ENCODE measurements at places on chromosomes 7 and 10.

- no peak for DNase-seq
Measured at GRCh38 chr10:14670551-14671240, 104.0 kb downstream of the FAM107B start.

DNA sequence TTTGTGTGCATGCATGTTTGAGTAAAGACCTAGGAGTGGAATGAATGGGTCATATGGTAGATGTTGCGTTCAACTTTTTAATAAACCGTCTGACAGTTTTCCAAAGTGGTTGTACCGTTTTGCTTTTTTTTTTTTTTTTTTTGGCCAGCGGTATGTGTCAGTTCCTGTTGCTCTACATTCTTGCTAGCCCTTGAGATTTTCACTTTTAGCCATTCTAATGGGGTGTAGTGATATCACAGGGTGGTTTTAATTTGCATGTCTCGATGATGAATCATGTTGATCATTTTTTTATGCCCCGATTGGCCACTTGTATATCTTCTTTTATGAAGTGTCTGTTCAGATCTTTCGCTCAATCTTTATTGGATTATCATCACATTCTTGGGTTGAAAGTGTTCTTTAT lies 320.7 kb downstream of the CAMK1D start:
- no peak for DNase-seq

DNA sequence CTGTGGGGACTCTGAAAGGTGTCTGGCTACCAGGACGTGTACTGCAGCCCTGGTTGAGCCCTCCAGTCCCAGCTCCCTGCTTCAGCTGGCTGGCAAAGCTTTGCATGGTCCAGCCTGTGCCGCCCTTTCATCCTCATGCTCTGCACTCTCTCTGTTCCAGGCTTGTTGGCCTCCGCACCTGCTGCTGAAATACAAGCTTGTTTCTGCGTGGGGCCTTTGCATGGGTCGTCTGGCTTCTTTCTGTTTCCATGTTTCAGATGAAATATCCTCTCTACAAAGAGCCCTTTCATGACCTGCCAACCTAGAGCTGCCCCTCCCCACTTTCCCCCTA lies 45.9 kb downstream of the TSPAN15 start:
- no peak for DNase-seq

- DNase-seq = no peak
Measured at GRCh38 chr10:109971634-109972033, 36.1 kb upstream of the ADD3 start.

GRCh38 chr10:17607603-17608332 lies 9.4 kb downstream of the HACD1 start:
- no peak for DNase-seq

- no peak for DNase-seq
Measured at GRCh38 chr7:69748530-69748929, 150.3 kb downstream of the AUTS2 start.

GRCh38 chr10:121698336-121698735 lies 100.1 kb upstream of the FGFR2 start:
- DNase-seq = no peak

GRCh38 chr10:31319602-31320549 lies 860 bp downstream of the ZEB1 start:
- peak; percentile 35 for DNase-seq

DNA sequence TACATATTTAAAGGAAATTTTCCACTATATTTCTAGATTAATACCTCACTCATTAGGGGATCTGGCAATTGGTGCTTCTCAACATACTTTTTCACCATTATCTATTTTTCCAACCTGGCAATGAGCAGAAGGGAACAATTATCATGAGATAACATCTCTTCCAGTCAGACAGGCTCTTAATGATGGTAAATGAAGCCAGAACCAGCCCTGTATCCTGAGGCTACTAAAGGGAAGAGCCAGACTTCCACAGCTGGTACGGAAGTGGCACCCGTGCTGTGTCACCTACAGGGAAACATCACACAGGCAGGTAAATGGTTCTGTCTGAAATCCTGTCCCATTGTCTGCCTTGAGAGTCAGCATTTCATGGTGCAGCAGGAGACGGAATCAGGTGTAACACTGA lies 75.9 kb downstream of the ELMO1 start:
- DNase-seq = no peak

GRCh38 chr10:132061030-132061429 lies 4.7 kb upstream of the JAKMIP3 start:
- no peak for DNase-seq

- no peak for DNase-seq
Measured at GRCh38 chr7:91005841-91006240, 258.4 kb upstream of the FZD1 start.

- peak; percentile 22 for DNase-seq
Measured at GRCh38 chr7:4682621-4683042, 537 bp downstream of the FOXK1 start.

- no peak for DNase-seq
Measured at GRCh38 chr10:86292462-86293395, 73.9 kb downstream of the GRID1 start.

GRCh38 chr10:122164815-122165483 lies 106.1 kb upstream of the BTBD16 start:
- no peak for DNase-seq

GRCh38 chr10:94293354-94293753 lies 69.4 kb downstream of the NOC3L start:
- DNase-seq = no peak

- DNase-seq = no peak
Measured at GRCh38 chr10:112805254-112805590, 144.8 kb upstream of the TCF7L2 start.

- DNase-seq = no peak
Measured at GRCh38 chr10:50613726-50614443, 9.9 kb downstream of the SGMS1 start.

DNA sequence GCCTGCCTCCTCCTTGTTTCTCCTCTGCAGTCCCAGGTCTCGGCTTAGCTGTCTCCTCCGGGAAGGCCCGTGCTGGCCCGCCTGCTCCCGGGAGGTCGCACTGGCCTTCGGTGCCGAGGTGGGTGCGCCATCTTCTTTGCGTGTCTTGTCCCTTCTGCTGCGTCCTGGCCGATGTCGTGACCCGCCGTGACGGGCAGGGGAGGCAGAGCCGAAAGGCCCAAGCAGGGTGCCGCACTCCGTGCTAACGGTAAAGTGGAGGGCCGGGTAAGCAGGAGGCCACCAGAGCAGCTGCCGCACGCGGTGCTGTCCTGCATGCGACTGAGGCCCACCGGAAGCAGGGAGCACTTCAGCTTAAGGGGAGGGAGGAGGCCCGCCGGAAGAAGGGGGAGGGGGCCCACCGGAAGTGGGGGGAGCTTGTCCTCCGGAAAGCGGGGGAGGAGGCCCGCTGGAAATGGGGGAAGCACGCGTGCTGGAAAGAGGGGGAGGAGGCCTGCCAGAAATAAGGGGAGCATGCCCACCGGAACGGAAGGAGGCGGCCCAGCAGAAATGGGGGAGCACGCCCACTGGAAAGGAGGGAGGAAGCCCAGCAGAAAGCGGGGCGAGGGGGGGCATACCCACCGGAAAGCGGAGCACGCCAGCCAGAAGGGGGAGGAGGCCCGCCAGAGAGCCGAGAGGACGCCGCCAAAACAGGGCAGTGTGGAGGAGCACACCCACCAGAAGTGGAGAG lies 71.4 kb downstream of the PROSER2 start:
- DNase-seq = no peak

DNA sequence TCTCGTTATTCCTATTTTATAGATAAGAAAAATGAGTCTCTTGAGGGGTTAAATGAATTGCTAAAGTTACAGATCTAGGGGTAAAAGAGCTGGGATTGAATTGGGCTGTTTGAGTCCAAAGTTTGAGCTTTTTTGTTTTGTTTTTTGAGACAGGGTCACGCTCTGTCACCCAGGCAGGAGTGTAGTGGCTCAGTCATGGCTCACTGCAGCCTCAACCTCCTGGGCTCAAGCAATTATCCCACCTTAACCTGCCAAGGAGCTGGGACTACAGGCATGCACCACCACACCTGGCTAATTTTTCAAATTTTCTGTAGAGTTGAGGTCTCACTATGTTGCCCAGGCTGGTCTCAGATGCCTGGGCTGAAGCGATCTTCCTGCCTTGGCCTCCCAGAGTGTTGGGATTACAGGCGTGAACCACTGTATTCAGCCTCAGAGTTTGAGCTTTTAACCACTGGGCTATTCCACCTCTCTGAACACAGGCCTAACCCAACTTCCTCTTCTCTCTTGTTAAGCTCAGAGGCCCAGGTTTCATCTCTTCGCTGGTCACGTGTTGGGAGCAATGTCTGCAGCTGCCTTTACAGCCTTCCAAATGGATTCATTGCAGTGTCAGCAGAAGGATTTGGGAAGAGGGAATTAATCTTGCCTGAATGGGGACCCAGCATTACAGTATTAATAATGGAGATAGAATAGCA lies 8.0 kb downstream of the SUFU start:
- no peak for DNase-seq

- no peak for DNase-seq
Measured at GRCh38 chr7:19407270-19407669, 262.0 kb upstream of the FERD3L start.

DNA sequence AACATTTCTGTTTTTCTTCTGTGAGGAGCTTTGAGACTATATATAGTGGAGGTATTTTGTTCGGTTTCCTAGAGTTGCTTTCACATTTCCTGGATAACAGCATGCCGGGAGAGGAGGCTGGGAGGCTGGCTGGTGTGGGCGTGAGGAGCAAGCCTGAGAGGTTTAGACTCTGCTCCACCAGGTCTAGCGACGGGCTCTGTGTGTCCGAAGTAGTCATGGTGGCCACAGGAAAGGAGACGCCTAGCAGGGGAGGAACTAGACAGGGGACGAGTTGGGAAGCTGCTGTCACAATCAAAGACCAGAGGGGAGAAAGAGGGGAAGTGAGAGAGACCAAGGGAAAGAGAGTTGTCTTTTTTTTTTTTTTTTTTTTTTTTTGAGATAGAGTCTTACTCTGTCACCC lies 19.6 kb downstream of the PTPRE start:
- DNase-seq = no peak

DNA sequence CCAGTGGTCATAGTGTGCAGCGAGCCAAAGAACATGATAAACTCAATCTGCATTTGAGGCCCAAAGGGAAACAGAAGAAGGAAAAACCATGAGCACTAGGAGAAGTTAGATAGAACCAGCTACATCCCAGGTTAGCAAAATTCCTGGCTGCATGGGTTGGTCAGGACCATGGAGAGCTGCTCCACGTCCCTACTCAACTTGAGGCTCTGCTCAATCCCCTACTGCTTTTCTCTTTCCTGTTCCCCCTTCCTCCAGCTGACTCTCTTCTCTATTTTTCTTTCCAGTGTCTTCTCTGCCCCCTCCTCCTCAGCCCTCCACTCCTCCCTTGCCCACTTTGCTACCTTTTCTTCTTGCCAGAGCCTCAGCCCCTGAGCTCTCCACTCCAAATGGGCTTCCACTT lies 21.9 kb upstream of the VSIR start:
- no peak for DNase-seq

DNA sequence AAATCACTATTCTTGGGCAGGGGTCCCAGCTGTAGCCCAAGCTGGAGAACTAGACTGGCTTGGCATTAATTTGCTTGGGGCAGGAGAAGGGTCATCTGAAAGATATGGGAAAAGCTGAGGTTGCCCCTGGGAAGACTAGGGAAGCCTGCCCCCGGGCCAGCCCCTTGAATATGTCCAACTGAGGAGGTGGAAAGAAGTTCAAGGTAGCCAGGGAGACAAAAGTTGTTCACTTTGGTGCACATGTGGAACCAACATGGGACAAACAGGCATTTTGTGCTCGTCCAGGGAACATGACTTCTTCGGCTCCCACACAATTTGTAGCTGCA lies 1.4 kb upstream of the LRRC61 start:
- DNase-seq = no peak

- DNase-seq = no peak
Measured at GRCh38 chr10:117363028-117363427, 12.2 kb downstream of the PDZD8 start.

- DNase-seq = no peak
Measured at GRCh38 chr10:79136236-79137005, 67.7 kb downstream of the ZMIZ1 start.

DNA sequence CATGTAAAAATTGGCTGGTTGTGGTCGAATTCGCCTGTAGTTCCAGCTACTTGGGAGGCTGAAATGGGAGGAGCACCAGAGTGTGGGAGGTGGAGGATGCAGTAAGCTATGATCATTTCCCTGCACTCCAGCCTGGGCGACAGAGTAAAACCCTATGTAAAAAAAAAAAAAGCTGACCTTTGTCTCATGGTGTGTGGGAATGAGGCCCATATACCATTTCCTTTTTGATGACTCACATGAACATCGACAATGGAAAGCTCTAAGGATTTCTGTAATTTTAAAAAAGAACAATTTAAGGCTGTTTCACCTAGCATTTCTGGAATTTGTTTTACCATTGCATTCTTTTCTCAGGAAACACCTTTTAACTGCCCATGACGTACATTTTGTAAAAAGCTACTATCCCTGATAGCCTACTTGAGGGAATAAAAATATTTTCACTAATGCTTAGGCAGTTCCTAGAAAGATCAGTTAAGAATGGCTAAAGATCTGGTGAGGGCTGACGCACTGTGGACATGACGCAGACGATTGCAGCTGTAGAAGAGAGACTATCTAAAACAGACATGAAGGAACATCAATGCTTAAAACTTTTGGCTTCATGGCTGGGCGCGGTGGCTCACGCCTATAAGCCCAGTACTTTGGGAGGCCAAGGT lies 400.6 kb upstream of the IGFBP3 start:
- DNase-seq = no peak

- DNase-seq = no peak
Measured at GRCh38 chr7:151504715-151505326, 14.9 kb downstream of the RHEB start.

- DNase-seq = no peak
Measured at GRCh38 chr10:14660831-14661230, 113.9 kb downstream of the FAM107B start.

- DNase-seq = no peak
Measured at GRCh38 chr7:87858417-87859100, 17.6 kb downstream of the SLC25A40 start.

DNA sequence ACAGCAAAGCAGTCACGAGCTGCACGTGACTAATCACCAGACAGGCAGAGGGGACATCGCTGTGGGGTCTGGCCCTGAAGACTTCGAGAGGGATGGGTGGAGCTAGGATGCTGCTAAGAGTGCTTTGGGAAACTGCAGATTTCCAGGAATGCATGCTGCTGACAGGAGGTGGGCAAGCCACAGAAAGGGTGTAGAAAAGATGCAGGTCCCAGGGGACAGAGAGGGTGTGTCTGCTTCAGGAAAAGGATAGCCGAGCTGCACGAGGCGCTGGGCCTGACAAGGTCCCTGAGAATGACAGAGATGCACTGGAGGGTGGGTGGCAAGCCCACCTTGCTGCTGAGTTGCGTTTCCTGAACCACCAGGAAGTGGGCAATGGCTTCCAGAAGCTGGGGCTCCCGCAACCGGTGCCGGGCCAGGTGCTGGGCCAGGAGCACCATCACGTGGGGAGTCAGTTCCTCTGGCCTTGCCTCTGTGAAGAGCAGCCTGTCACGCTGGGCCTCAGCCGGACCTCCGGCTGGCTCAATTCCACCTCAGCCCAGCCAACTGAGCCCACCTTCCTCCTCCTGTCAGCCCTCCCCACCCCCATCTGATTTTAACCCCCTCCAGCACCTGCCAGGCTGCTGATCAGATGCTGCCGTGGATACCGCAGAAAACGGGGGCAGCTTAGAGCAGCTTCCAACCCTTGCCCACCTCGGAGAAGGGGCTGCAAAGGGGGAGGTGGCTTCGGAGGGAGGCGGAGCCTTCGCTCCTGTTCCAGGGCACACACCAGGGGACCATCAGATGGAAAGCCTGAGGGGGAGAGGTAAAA lies 2.2 kb downstream of the FASTK start:
- DNase-seq = no peak

GRCh38 chr7:29276806-29277205 lies 82.2 kb downstream of the CHN2 start:
- DNase-seq = no peak

Measured in activated CD4-positive, alpha-beta T cell treated with anti-CD3 and anti-CD28 coated beads for 24 hours (primary cell).